ENCODE measurements at places on chromosomes 1 and 21. TPM values are rescaled to one million over a fixed set of nuclear protein-coding genes. Genes with fewer than 3 reads are reported as not detected.

GRCh38 chr1:79323239-79324025 lies 316.9 kb upstream of the ADGRL4 start:
- no peak overlapping the region for H3K4me3 ChIP-seq
- H3K4me1 ChIP-seq: peaks cover 3% of the 10 kb centered on the region
- H3K36me3 ChIP-seq: no peaks in the 10 kb centered on the region
- DNase-seq: peak; percentile 100
- H3K27me3 ChIP-seq: no peaks in the 10 kb centered on the region

The PRMT6 gene
- 10.6 TPM for total RNA-seq

The ZDHHC18 gene
- total RNA-seq: 4.6 TPM

DNA sequence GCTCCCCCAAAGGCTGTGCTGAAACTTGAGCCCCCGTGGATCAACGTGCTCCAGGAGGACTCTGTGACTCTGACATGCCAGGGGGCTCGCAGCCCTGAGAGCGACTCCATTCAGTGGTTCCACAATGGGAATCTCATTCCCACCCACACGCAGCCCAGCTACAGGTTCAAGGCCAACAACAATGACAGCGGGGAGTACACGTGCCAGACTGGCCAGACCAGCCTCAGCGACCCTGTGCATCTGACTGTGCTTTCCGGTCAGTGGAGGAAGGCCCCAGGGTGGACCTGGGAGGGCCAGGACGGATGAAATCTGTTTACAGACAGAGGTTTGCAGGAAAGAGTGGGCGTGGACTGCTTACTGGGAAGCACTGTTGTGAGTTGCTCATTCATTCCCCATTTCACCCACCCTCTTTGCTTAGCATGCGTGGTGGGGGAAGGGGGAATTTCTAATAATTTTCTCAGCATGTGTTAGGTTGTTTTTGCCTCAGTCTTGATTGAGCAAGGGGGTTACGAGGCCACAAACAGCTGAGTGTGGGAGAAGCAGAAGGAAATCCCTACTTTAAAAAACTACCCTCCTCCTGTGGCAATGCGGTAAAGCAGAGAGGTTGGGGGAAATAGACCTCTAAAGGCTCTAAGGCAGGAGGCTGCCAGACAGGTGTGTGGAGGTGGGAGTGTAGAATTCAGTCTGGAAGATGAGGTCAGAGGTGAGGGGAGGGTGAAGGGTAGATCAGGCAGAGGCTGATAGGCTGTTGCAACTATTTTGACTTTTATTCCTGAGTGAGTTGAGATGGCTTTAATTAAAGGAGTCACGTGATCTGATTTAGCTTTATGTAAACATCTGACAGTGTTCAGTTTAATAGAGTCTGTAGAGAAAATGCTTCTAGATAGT lies 1.3 kb downstream of the FCGR2A start:
- H3K4me1 ChIP-seq: no peaks in the 10 kb centered on the region
- DNase-seq: no peak
- H3K27ac ChIP-seq: no peak overlapping the region
- H3K27me3 ChIP-seq: peaks cover 4% of the 10 kb centered on the region
- H3K36me3 ChIP-seq: no peaks in the 10 kb centered on the region

GRCh38 chr1:154433161-154433764 lies 28.1 kb downstream of the IL6R start:
- peak; percentile 28 for DNase-seq
- no peak overlapping the region for H3K27ac ChIP-seq
- no peaks in the 10 kb centered on the region for H3K27me3 ChIP-seq
- peaks cover 10% of the 10 kb centered on the region for H3K36me3 ChIP-seq
- H3K4me3 ChIP-seq: no peak overlapping the region

DNA sequence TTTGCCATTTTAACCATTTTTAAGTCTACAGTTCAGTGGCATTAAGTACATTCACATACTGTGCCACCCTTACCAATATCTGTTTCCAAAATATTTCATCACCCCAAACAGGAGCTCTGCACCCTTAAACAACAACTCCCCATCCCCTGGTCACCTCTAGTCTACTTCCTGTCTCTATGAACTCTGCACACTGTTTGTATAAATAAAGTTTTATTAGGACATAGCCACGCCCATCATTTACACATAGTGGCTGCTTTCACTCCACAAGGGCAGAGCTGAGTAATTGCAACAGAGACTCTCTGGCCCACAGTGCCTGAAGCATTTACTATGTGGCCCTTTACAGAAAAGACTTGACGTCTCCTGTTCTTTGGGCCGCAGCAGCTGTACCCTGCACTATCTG lies 30.1 kb downstream of the KCNAB2 start:
- H3K36me3 ChIP-seq: no peaks in the 10 kb centered on the region
- no peak for DNase-seq
- H3K4me1 ChIP-seq: no peaks in the 10 kb centered on the region
- H3K4me3 ChIP-seq: no peak overlapping the region
